ENCODE measurements at places on chromosomes 2 and 18.
A peak's percentile ranks its signal among the peaks of the same experiment; 100 is the strongest.

DNA sequence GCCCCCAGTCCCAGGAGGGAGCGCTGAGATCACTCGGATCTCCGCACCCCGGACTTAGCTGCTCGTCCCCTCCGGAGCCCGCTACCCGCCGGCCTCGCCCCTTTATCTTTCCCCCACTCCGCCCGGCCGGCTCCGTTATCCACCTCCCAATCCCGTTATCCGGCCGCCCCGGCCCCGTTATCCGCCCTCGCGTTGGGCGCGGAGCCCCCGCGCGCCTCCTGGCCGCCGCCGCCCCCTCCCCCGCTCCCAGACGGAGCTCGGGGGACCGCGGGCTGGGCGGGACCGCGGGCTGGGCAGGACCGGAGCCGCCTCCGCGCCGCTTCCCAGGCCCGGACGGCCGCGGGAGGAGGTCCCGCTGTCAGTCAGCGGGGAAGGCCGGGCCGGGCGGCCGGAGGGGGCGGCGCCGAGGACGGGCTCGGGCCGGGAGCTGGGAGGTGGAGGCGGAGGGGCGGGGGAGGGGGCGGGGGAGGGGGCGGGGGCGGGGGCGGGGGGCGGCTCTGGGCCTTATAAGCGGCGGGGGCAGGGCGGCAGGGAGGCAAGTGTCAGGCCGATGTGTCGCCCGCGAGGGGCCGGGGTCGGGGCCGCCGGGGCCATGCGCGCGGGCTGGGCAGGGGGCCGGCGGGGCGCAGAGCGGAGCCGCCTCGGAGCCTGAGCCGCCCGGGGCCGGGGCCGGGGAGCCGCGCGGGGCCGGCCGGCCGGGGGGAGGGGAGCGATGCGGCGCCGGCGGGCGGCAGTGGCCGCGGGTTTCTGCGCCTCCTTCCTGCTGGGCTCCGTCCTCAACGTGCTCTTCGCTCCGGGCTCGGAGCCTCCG is at the start of gene PKDCC:
PKDCC (plus strand) TSS at position 534 of the 811 bp plus-strand sequence; CDS start at position 713, 179 bp downstream.
- H3K4me1 ChIP-seq = peaks cover 5% of the 10 kb centered on the region
- H3K36me3 ChIP-seq = no peaks in the 10 kb centered on the region
- DNase-seq = no peak
- H3K27ac ChIP-seq = no peak within 1 kb of the TSS
- peak within 1 kb of the TSS; percentile 57 for H3K4me3 ChIP-seq
- H3K27me3 ChIP-seq = peaks cover 59% of the 10 kb centered on the region

DNA sequence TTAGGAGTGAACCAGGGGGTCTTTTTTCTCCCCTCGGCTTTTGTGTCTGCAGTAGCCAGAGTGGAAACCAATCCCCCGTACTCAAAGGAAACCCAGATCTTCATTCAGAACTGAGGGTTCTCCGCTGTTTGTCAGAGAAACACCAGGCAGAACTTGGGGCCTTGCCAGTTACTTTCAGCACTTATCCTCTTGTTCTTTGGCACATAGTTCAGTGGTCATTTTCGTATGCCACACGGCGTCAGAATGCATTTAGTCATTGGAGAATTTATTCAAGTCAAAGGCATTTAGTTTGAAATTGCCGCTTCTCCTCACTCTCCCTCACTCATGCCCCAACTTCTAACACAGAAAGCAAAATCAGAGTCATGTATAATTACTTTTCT is 102.9 kb downstream of the CABLES1 start:
- peaks cover 13% of the 10 kb centered on the region for H3K4me1 ChIP-seq
- peak overlapping the region; percentile 48 for H3K4me3 ChIP-seq

GRCh38 chr18:74503137-74503536 is 7.0 kb downstream of the CNDP2 start:
- no peaks in the 10 kb centered on the region for H3K27me3 ChIP-seq
- no peak overlapping the region for H3K4me3 ChIP-seq
- H3K36me3 ChIP-seq = peaks cover 48% of the 10 kb centered on the region
- H3K4me1 ChIP-seq = peaks cover 29% of the 10 kb centered on the region

DNA sequence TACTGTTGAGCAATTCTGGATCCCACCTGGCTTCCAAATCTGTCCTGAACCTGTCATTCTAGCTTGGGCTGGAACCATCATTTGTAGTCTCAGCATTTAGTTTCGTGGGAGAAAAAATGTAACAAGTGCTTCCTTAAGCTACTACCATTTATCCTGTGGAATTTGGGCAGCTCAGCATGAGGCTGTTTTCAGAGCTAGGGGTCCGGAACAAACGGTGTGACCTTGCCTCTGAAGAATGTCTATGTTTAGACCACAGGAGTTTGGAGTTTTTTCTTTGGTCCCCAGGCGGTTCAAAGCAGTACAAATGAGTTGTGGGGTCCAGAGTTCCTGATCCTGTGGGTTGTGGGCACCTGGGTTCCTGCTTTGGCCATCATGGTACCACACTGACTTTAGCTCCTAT is 59.1 kb upstream of the TMEM178A start:
- H3K27ac ChIP-seq = no peak overlapping the region
- H3K4me1 ChIP-seq = no peaks in the 10 kb centered on the region
- DNase-seq = no peak
- no peak overlapping the region for H3K4me3 ChIP-seq
- H3K36me3 ChIP-seq = no peaks in the 10 kb centered on the region

- H3K4me1 ChIP-seq = peaks cover 2% of the 10 kb centered on the region
- DNase-seq = peak; percentile 29
- no peaks in the 10 kb centered on the region for H3K27me3 ChIP-seq
- peak overlapping the region; percentile 35 for H3K4me3 ChIP-seq
These were observed 169.2 kb upstream of the FHL2 start for GRCh38 chr2:105567996-105568494.

- H3K36me3 ChIP-seq = no peaks in the 10 kb centered on the region
- DNase-seq = no peak
- no peak overlapping the region for H3K4me3 ChIP-seq
These were observed 286.2 kb upstream of the CXCR4 start for GRCh38 chr2:136404176-136404575.
